ENCODE measurements at places on chromosomes 7 and 10.

DNA sequence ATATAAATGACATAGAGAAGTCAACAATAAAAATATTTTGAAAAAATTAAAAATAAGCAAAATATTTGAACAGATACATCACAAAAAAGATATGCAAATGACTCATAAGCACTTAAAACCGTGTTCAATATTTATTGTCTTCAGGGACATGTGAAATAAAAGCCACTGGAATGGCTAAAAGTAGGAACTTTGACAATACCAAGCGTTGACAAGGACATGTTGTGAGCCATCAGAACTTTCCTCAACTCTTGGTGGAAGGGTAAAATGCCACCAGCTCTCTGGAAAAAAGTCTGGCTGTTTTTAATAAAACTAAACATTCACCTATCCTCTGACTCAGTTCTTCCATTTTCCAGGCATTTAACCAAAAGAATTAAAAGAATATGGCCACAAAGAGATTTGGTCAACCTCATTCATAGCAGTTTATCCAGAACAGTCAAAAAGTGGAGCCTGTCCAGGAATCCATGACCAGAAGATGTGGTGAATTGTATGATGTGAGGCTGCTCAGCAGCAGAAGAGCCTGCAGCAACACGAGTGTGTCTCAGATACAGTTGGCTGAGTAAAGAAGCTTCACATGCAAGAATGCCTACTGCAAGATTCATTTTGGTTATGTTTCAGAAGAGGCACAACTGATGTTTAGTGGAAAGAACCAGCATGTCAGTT lies 7.1 kb upstream of the KLF6 start:
- no peak for DNase-seq

- no peak for DNase-seq
Observed at GRCh38 chr7:7228967-7229366, 46.6 kb downstream of the C1GALT1 start.

DNA sequence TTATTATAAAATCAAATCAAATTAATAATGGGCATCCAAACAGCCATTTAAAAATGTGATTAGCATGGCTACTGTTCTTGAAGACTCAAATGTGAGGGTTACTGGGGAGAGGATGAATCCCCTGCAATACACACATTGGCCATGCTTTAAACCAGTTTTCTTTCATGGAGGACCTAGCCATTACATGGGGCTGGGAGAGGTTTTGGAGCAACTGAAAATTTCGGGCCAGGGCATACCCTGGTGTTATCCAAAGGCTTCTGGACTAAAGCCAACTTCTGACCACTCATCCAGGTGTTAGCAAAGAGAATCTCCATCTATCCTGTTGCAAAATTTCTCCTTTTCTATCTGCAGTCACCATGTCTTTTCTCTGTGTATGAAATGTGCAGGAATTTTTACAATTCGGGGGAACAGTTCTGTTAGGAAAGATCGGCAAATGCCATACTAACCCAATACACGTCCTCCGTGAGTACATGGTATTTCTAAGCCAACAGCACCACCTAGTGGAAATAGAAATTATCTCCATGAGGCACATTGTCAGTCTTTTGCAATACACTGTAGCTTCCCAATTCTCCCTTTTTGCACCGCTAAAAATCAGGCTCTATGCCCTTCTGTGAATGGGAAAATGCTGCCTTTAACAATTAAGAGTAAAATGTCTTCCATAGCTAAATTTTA lies 47.0 kb upstream of the ZNF107 start:
- peak; percentile 60 for DNase-seq

DNA sequence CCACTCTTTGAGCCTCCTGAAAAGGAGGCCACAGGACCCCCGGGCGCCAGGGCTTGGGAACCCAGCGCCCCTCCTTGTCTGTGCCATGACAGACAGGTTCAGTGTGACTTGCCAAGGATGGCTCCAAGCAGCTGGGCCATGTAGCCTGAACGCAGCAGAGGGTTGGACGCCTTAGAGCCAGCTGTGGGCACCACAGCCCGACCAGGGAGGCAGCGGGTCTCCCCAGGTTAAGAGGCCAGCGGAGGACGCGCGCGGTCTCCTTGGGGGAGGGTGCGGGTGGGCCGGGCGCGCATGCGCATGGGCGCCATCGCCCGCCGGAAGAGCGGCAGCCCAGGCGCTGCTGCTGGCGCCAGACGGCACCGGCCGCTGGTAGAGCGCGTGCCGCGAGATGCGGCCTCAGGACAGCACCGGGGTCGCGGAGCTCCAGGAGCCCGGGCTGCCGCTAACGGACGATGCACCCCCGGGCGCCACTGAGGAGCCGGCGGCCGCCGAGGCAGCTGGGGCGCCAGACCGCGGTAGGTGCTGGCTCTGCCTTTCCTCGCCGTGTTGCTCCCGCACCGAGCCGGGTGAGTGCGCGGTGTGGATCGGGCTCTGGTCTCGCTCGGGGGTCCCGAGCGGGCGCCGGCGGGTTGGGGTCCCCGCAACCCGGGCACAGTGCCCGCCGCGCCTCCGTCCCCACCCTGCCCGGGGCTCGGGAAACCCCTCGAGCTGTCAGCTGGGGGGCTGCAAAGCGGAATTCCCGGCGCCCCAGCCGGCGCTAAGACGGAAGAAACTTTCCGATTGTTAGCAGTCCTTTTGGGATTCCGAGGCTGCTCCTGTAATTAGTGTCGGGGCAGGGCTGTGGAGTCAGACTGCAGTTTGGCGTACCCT lies at the start of gene SLC35G1:
TSS of gene SLC35G1 (plus strand) at position 333 of the 870 bp plus-strand sequence. CDS start at position 389, 56 bp downstream.
- no peak for DNase-seq

DNA sequence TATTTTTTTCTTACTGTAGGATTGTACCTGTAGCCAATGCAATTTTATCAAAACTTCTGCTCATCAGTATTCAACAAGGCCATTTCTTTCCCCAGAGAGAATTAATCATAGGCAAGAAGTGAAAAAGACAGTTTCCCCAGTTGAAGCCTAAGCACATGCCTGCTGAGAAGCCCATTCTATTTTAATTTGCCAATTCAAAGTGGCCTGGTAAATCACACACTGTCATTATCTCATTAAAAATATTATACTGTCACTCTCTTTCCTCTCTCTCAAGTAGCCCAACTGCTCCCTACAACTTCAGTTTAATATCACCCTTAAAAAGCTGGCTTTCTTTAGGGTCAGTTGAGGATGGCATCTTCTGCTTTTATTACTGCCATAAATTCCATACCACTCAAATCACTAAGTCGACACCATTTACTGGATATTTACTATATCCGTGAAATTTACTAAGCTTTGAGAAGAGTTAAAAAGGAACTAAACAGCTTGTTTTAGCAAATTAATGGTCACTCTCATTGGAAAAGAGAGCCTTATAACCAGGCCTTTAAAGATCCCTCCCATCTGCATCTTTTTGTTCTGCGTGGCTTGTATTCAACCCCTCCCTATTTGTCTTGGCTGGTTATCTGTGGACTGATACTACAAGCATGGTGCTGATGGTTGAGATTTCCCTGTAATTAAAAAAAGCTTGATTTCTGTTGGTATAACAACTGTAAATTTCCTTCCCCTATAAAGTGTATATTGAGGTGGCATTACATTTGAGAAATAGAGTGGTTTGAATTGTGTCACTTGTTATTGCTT lies 30.6 kb downstream of the COL28A1 start:
- no peak for DNase-seq

GRCh38 chr10:14953424-14954000 lies 384 bp downstream of the DCLRE1C start:
- peak; percentile 38 for DNase-seq

- DNase-seq = no peak
Observed at GRCh38 chr10:34186745-34187144, 628.4 kb downstream of the PARD3 start.

DNA sequence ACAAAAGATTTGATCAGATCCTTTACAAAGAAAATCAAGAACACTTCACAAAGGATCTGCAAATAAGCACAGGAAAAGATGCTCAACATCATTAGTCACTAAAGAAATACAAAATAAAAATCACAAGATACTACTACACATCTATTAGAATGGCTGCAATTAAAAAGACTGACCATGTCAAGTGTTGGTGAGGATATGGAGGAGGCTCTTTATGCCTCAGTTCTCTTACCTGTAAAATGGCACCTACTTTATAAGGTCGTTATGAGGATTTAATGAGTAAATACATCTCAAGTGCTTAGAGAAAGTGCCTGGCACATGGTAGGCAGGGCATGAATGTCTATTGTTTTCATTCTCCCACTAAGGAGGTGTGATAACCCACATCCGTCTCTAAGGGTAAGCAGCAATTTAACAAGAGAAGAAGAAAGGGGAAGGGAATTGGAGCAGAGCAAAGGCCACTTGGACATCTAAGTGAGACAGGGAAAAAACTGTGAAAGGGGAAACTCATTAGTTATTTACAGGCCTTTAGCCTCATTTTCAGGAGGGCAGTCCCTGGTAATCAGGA lies 157.5 kb upstream of the NFE2L3 start:
- DNase-seq = no peak

DNA sequence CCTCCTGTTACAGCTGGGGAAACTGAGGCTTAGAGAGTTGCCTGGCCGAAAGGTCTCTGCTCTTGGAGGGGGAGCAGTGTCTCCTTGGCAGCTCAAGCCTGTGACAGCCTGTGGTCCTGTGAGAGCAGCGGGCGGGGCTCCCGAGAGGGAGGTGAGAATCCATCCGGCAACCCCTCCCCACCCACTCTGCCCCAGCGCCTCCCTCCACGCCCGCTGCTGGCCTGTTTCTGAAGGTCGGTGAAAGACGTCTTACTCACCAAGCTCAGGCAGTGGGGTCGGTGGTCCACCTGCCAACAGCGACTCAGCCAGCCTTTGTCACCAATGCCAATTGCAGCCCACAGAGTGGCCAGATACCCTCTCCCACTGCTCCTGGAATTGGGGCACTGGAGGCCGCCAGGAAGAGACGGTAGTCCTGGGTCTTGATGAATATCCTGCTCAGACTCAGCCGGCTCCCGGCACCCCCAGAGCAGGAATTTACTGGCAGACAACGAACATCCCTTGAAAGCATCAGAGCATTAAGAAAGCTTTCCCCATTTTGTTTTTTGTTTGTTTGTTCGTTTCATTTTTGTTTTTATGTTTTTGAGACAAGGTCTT lies 7.4 kb upstream of the TTYH3 start:
- DNase-seq = no peak

GRCh38 chr10:34723750-34724149 lies 91.3 kb downstream of the PARD3 start:
- no peak for DNase-seq

DNA sequence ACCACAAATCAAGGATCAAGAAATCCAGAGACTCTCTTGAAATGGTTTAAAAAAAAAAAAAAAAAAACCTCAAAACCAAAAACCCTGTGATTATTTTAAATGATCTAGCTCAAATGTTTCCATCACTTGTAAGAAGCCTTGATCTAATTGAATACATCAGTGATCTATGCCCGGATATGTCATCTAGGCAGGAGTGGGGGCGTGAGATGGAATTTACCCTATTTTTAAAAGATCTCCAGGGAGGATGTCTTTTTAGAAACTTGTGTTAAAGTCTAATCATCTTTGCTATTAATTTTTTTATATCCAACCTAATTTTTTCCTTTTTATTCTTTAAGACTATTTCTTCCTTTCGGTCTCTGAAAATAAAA lies 101.4 kb upstream of the PDLIM1 start:
- no peak for DNase-seq

DNA sequence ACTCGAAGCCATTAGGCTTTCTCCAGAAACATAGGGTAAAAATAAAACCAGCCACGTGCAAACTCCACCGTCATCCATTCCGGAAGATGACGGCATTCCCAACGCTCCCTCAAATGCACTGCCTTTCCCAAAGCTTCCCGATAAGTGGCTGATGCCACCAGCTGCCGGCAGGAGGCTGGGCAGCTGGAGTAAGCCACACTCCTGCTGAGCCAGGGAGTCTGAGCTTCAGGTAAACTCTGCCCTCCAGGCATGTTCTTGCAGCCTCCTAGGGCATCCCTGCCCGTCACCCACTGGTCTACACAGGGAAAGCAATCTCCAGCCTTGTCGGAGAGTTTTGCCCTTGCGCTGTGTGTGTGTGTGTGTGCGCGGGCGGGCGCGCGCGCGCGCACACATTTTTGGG lies 40.5 kb upstream of the TMEM273 start:
- no peak for DNase-seq

Data from AML-193 (cell line).